ENCODE measurements at places on chromosomes 11 and 22. TPM values are rescaled to one million over a fixed set of nuclear protein-coding genes. Genes with fewer than 3 reads are reported as not detected.

SPA17 gene
- 3.8 TPM for total RNA-seq

GRCh38 chr11:93842461-93842860, 8.0 kb downstream of the VSTM5 start:
- H3K27me3 ChIP-seq, result no peaks in the 10 kb centered on the region
- no peak for DNase-seq
- H3K36me3 ChIP-seq, result no peaks in the 10 kb centered on the region
- H3K27ac ChIP-seq, result no peak overlapping the region

DNA sequence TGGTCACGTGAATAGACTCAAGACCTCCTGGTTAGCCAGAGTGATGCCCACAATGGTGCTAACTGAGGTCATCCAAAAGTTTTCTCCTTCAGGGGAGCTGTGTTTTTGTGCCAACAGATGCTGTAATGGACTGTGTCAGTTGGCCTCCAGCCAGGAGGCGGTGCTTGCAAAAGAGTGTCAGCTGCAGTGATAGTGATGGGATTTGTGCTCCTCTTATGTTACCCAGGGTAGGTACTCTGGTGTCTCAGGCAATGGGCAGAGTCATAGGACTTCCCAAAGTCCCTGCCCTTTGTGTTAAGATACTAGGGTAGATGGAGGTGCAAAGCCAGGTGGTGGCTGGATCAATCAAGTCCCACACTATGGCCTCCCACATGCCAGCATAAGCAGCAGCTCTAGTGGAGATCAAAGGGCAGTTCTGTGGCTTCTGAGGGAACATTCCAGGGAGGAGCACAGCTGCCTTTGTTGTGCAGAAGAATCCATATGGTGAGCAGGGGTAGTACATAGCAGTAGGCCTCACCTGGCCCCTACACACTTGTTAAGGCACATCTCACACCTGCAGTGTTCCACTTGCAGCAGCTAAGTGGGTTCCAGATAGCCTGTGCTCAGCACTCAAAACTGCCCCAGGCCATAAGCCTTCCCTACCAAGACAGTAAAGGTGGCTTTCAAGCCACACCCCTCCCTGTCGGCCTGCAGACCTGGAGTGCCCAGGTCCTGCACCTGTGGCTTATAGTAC, 9.4 kb upstream of the FANCF start:
- H3K4me1 ChIP-seq, result no peaks in the 10 kb centered on the region
- peak; percentile 58 for DNase-seq
- H3K4me3 ChIP-seq, result no peak overlapping the region

DNA sequence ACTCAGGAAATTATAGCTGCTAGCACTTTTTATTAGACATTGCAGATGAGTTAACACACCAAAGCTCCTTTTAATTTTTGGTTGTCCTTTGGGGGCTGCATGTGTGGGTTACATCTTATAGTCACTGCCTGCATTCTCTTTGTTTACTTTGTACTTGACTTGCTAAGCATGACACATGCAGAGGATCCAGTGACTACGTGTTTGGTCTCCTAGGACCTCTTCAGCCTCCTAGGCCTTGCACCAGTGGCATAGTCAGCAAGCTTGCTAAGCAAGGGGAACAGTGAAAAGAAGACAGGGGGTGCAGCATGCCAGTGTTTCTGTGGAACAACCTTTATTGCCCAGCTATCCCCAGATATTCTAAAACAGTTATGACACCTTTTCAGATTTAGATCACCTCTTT, 108.2 kb downstream of the PAX6 start:
- DNase-seq, result no peak
- H3K4me3 ChIP-seq, result no peak overlapping the region
- H3K4me1 ChIP-seq, result no peaks in the 10 kb centered on the region
- no peak overlapping the region for H3K27ac ChIP-seq

- H3K27ac ChIP-seq, result no peak overlapping the region
- no peaks in the 10 kb centered on the region for H3K4me1 ChIP-seq
- H3K27me3 ChIP-seq, result no peaks in the 10 kb centered on the region
- no peaks in the 10 kb centered on the region for H3K36me3 ChIP-seq
Observed at GRCh38 chr11:85694385-85694980, 8.5 kb upstream of the CCDC89 start.

- DNase-seq, result peak; percentile 19
- peak overlapping the region; percentile 27 for H3K4me3 ChIP-seq
- no peak overlapping the region for H3K27ac ChIP-seq
- H3K4me1 ChIP-seq, result no peaks in the 10 kb centered on the region
- no peaks in the 10 kb centered on the region for H3K27me3 ChIP-seq
- no peaks in the 10 kb centered on the region for H3K36me3 ChIP-seq
Observed at GRCh38 chr11:122202161-122202950, 86.3 kb upstream of the BLID start.

DNA sequence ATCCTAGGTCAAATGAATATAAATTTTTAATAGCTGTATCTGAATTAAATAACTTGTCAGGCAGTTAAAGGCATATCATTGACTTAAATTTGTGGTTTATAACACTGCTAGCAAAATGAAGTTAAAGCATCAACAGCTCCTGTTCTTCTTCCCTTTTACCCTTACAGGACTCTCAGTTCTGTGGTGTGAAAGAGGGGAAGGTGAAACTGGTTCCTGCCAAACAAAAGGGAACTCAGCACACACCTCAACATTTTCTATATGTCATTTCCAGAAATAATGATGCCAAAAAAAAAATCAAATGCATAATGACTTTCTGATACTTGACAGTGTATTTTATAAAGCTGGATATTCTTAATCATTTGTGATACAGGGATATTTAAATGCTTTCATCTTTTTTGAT, 21.2 kb downstream of the ARL14EP start:
- no peak for DNase-seq
- no peak overlapping the region for H3K27ac ChIP-seq
- no peaks in the 10 kb centered on the region for H3K27me3 ChIP-seq
- H3K36me3 ChIP-seq, result no peaks in the 10 kb centered on the region

PKDREJ gene
- total RNA-seq, result 0.07 TPM

- DNase-seq, result no peak
- H3K4me3 ChIP-seq, result no peak overlapping the region
- H3K4me1 ChIP-seq, result no peaks in the 10 kb centered on the region
- H3K27ac ChIP-seq, result no peak overlapping the region
Observed at GRCh38 chr11:1397146-1397861, 7.6 kb downstream of the BRSK2 start.

GRCh38 chr22:48627203-48627602, 1200.5 kb downstream of the BRD1 start:
- H3K4me3 ChIP-seq, result no peak overlapping the region
- H3K4me1 ChIP-seq, result peaks cover 3% of the 10 kb centered on the region

DNA sequence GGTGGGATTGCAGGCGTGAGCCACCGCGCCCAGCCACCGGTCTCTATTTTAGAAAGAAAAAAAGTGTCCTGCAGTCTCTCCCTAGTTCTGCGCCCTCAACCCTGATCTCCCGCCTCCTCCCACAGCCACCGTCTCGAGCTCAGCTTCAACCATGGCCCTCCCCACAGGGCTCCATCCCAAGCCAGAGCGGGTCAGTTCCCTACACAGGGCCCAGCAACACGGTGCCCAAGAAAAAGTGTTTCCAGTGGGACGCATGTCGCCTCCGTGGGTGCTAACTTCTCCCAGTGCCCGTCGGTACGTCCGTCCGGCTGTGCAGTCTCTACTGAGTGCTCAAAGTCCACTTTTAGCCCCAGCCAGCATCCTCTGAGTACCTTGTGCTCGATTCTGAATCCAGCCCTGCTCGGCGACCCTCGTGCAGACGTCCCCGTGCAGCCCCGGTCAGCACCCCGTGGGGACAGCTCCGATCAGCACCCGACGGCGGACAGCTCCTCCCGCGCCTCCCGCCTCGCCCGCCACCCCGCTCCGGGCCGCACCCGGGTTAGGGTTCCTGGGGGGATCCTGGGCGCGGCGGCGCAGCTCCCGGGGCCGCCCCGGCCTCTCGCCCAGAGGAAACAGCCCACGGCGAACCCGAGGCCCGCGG, 657 bp upstream of the MAPK8IP2 start:
- H3K27ac ChIP-seq, result no peak overlapping the region
- H3K27me3 ChIP-seq, result peaks cover 6% of the 10 kb centered on the region
- no peaks in the 10 kb centered on the region for H3K4me1 ChIP-seq
- peak; percentile 61 for DNase-seq
- no peaks in the 10 kb centered on the region for H3K36me3 ChIP-seq

DTX4 gene
- total RNA-seq, result 12.7 TPM
